ENCODE measurements at places on chromosomes 4 and X.

DNA sequence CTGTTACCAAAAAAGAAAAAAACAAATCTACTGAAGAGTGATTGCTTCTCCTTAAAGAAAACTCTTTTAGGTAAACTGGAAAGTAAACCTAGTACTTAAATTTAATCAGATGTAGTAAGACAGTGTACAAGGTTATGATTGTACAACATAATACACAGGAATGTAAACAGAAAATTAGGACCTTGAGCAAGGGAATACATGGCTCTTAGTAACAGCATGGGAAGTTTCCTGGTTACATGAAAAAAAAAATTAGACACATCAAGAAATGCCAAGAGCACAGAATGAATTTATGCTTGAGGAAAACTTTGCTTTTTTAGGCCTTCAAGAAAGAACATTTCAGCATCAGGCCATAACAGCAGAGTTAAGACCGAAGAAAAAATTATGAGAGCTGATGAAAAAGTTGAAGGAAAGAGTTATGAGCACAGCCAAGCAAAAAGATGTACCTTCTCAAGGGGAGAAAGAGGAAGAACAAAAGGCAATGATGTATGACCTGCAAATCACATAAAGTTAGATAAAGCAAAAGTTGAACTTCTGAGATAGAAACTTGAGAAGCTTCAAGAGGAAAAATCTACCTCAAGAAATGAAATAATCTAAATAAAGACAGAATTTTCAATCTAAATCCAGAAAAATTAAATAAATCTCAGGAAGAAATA is 311.6 kb downstream of the GALNTL6 start:
- DNase-seq = no peak

DNA sequence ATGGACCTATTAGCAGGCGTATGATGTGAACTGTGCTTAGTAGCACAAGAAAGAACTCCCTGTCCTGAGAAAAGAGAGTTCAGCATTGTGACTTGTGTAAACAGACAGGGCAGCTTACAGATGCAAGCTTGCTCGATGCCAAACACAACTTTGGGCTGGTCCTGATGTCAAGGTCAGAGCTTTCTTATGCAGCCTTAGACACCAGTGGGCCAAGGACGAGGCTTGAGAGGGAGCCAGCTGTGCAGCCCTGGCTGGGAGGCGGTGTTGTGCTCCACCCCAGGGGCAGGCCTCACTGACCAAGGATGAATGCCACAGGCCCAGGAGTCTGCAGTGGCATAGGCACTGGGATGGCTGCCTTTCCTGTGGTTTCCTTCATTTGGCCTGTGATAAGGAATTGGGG is 35.4 kb downstream of the JADE1 start:
- DNase-seq = no peak

- no peak for DNase-seq
Measured at GRCh38 chr4:150211799-150212445, 133.7 kb downstream of the DCLK2 start.

GRCh38 chr4:112938461-112939058 is 110.9 kb upstream of the ANK2 start:
- DNase-seq = no peak

- no peak for DNase-seq
Measured at GRCh38 chr4:24330172-24330571, 254.2 kb downstream of the DHX15 start.

- no peak for DNase-seq
Measured at GRCh38 chr4:28482580-28483270, 1622.1 kb downstream of the STIM2 start.

DNA sequence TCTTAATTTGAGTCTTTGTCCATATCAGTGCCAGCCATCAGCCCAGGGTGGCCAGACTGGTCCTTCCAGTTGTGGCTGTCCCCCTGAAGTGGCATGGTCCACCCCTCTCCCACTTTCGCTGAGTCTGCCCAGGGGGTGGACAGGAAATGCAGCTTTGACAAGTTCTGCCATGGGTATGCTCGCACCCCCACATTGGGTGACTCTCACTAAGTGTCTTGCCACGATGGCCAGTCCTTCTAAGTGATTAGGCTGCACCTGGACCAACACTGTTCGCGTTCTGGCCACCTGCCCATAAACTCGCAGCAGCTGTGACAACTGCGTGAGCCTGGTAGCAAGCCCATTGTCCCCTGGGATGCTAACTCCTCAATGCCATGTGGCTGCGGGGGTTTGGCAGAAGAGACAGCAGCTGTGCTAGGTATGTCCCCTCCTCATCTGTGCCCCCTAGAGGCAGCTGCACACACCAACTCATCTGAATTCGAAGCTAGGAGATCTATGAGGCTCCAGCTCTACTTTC is 10.0 kb upstream of the LNX1 start:
- DNase-seq = no peak

GRCh38 chr4:22721204-22721603 is 28.5 kb downstream of the GBA3 start:
- no peak for DNase-seq

Data from activated naive CD4-positive, alpha-beta T cell treated with Interleukin-2 at 50 U/mL for 16 hours (primary cell).